ENCODE measurements at places on chromosomes 2 and 18.
A peak's percentile ranks its signal among the peaks of the same experiment; 100 is the strongest.

GRCh38 chr2:215653344-215654030 lies 217.6 kb upstream of the FN1 start:
- H3K36me3 ChIP-seq: no peaks in the 10 kb centered on the region
- no peaks in the 10 kb centered on the region for H3K4me1 ChIP-seq
- H3K4me3 ChIP-seq: no peak overlapping the region
- H3K27ac ChIP-seq: no peak overlapping the region
- no peak for DNase-seq

- no peaks in the 10 kb centered on the region for H3K27me3 ChIP-seq
- H3K4me1 ChIP-seq: no peaks in the 10 kb centered on the region
- H3K36me3 ChIP-seq: no peaks in the 10 kb centered on the region
These were observed 95.2 kb downstream of the TRIB2 start for GRCh38 chr2:12811916-12812315.

- no peaks in the 10 kb centered on the region for H3K27me3 ChIP-seq
- no peak overlapping the region for H3K4me3 ChIP-seq
- no peak overlapping the region for H3K27ac ChIP-seq
- no peaks in the 10 kb centered on the region for H3K4me1 ChIP-seq
- no peaks in the 10 kb centered on the region for H3K36me3 ChIP-seq
These were observed 748.7 kb downstream of the RNF144A start for GRCh38 chr2:7665880-7666279.

DNA sequence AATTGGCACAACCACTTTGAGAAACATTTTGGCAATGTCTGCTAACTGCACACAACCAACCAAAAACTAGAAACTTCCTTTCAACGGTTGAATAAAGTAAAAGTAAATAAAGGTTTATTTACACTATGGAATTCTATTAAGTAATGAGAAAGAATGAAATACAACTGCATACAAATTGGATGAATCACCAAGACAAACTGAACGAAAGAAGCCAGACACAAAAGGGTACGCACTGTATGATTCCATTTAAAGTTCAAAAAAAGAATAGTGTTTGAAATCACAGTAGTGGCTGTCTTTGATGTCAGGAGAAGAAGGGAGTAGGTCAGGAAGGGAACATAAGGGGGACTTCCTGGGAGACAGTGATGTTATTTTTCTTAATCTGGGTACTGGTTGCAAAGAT lies 46.5 kb upstream of the SULT1C3 start:
- H3K4me3 ChIP-seq: no peak overlapping the region
- H3K36me3 ChIP-seq: no peaks in the 10 kb centered on the region
- H3K4me1 ChIP-seq: no peaks in the 10 kb centered on the region
- no peaks in the 10 kb centered on the region for H3K27me3 ChIP-seq
- H3K27ac ChIP-seq: no peak overlapping the region

DNA sequence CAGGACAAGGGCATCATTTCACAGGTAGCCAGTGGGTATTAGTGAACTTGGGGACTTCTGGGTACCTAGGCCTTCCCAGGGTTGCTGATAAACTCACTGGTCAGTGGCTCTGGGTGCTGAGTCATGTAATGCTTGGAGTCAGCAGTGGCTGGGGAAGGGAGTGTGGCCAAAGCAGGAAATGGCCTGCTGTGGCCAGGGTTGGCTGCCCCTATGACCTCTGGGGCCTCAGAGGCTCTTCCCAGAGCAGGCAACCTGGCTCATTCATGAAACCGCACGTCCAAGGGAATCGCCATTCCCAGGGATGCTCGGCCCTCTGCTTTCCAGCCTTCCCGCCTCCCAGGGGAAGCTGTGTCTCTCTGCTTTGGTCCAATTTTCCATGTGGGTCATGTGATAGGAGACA lies 294.9 kb downstream of the DYSF start:
- no peaks in the 10 kb centered on the region for H3K36me3 ChIP-seq
- no peak overlapping the region for H3K27ac ChIP-seq
- DNase-seq: no peak
- H3K4me1 ChIP-seq: no peaks in the 10 kb centered on the region
- H3K4me3 ChIP-seq: no peak overlapping the region
- H3K27me3 ChIP-seq: no peaks in the 10 kb centered on the region

- no peaks in the 10 kb centered on the region for H3K4me1 ChIP-seq
- no peak overlapping the region for H3K27ac ChIP-seq
- no peaks in the 10 kb centered on the region for H3K36me3 ChIP-seq
- no peaks in the 10 kb centered on the region for H3K27me3 ChIP-seq
- no peak for DNase-seq
- no peak overlapping the region for H3K4me3 ChIP-seq
These were observed 472.8 kb downstream of the PLCL1 start for GRCh38 chr2:198277181-198277580.

GRCh38 chr2:10989151-10989550 lies 77.4 kb downstream of the KCNF1 start:
- no peaks in the 10 kb centered on the region for H3K4me1 ChIP-seq
- no peaks in the 10 kb centered on the region for H3K36me3 ChIP-seq
- H3K27ac ChIP-seq: no peak overlapping the region
- no peak for DNase-seq
- peaks cover 3% of the 10 kb centered on the region for H3K27me3 ChIP-seq

DNA sequence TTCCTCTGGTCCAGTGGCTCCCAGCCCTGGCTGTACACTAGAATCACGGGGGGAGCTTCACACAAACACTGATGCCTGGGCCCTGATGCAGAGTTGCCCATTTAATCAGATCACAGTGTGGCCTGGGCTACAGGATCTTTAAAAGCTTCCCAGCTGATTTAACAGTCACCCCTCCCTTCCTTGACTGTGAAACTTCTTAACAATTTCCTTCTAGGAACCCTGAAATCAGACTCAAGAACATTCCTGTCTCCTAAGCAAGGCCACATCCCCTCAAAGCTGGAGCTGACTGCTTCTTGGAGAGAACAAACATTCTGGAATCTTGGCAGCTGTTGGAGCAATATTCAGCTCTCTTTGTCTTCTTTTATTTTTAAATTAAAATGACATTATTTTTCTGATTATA lies 88.7 kb downstream of the ADD2 start:
- H3K36me3 ChIP-seq: no peaks in the 10 kb centered on the region
- H3K4me1 ChIP-seq: no peaks in the 10 kb centered on the region
- DNase-seq: no peak
- no peaks in the 10 kb centered on the region for H3K27me3 ChIP-seq

- H3K36me3 ChIP-seq: no peaks in the 10 kb centered on the region
- H3K4me1 ChIP-seq: no peaks in the 10 kb centered on the region
- no peak overlapping the region for H3K27ac ChIP-seq
These were observed 15.3 kb downstream of the PDE11A start for GRCh38 chr2:178057179-178057680.

- no peaks in the 10 kb centered on the region for H3K4me1 ChIP-seq
- DNase-seq: no peak
These were observed 526.5 kb downstream of the GALR1 start for GRCh38 chr18:77776104-77776503.

GRCh38 chr2:20034218-20034617 lies 17.2 kb downstream of the LAPTM4A start:
- H3K27me3 ChIP-seq: no peaks in the 10 kb centered on the region
- H3K4me3 ChIP-seq: no peak overlapping the region

GRCh38 chr2:118847762-118848172 lies 319 bp upstream of the EN1 start:
- DNase-seq: no peak
- H3K4me1 ChIP-seq: peaks cover 16% of the 10 kb centered on the region
- no peak overlapping the region for H3K4me3 ChIP-seq
- H3K36me3 ChIP-seq: no peaks in the 10 kb centered on the region
- no peak overlapping the region for H3K27ac ChIP-seq
- H3K27me3 ChIP-seq: peaks cover 57% of the 10 kb centered on the region

DNA sequence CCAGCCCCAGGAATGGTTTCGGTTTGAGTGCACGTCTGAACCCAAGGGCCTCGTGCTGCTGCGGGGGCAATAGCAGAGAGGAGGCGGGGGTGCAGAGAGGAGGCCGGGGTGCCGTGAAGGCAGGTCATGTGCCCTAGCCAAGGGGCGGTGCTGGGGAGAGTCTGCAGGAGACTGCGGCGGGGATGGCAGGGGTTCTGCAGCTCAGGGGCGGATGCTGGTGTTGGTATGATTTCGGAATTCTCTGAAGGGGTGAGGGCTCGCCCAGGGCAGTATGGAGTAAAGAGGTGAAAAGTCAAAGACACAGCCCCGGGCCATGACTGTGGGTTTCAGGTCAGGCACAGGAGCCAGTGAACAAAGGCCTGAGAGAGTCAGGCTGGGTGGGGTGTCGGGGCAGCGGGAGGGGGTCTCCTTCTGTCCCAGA lies 186.5 kb upstream of the HDAC4 start:
- no peak for DNase-seq
- H3K4me3 ChIP-seq: no peak overlapping the region
- no peak overlapping the region for H3K27ac ChIP-seq
- no peaks in the 10 kb centered on the region for H3K36me3 ChIP-seq

- peaks cover 75% of the 10 kb centered on the region for H3K4me1 ChIP-seq
- no peak overlapping the region for H3K4me3 ChIP-seq
- H3K27ac ChIP-seq: no peak overlapping the region
- H3K36me3 ChIP-seq: peaks cover 70% of the 10 kb centered on the region
- no peaks in the 10 kb centered on the region for H3K27me3 ChIP-seq
- DNase-seq: peak; percentile 93
These were observed 8.1 kb downstream of the LBH start for GRCh38 chr2:30239308-30239985.

DNA sequence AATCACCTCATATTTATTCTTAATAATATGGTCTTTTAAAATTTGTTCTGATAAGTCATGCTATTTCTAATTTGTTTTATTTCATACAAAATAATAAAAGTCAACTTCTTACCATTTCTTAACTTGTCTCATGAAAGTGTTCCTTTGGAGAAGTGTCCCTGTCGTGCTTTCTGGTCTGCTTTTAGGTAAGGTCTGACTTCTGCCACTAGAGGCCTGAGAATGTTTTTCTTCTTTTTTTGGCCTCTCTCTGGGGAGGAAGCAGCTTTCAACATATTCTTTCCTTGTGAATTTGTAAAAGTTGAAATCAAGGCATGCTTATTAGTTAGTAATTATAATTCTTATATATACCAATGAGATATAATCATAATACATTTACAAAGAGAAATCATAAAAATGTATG lies 39.4 kb downstream of the MAP2 start:
- DNase-seq: no peak
- H3K36me3 ChIP-seq: no peaks in the 10 kb centered on the region
- H3K27me3 ChIP-seq: no peaks in the 10 kb centered on the region
- H3K4me3 ChIP-seq: no peak overlapping the region

- DNase-seq: no peak
- no peaks in the 10 kb centered on the region for H3K27me3 ChIP-seq
- H3K4me1 ChIP-seq: no peaks in the 10 kb centered on the region
- H3K27ac ChIP-seq: no peak overlapping the region
These were observed 767.4 kb downstream of the MBD2 start for GRCh38 chr18:53457068-53457467.

GRCh38 chr2:242060212-242060835 lies 190.8 kb downstream of the RTP5 start:
- no peaks in the 10 kb centered on the region for H3K4me1 ChIP-seq
- DNase-seq: no peak
- H3K27me3 ChIP-seq: no peaks in the 10 kb centered on the region
- H3K27ac ChIP-seq: no peak overlapping the region
- no peak overlapping the region for H3K4me3 ChIP-seq

- no peak overlapping the region for H3K27ac ChIP-seq
- no peak overlapping the region for H3K4me3 ChIP-seq
- no peaks in the 10 kb centered on the region for H3K4me1 ChIP-seq
- no peak for DNase-seq
- H3K27me3 ChIP-seq: no peaks in the 10 kb centered on the region
These were observed 13.0 kb downstream of the ANTXR1 start for GRCh38 chr2:69026026-69026425.

DNA sequence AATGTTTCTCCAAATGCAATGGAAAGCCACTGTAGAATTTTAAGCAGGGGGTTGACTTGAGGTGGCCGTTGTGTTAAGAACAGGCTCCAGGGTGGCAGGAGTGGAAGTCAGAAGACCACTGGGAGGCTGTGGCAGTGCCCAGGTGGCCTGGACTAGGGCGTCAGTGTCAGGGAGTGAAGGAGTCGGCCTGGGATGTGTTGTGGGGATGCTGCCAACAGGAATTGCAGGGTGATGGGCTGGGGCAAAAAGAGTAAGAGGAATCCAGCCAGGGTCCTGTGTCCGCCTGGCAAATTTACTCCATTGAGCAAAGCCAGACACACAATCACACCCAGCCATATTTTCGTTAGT lies 55.1 kb downstream of the ACAA2 start:
- H3K36me3 ChIP-seq: no peaks in the 10 kb centered on the region
- H3K27me3 ChIP-seq: no peaks in the 10 kb centered on the region
- H3K27ac ChIP-seq: no peak overlapping the region
- no peak for DNase-seq
